Activated CD4-positive, alpha-beta T cell treated with anti-CD3 and anti-CD28 coated beads, Interleukin-2, amount 50 U/mL, for 48 hours (primary cell): ENCODE measurements at places on chromosomes 1 and 21.

- no peak for DNase-seq
Measured at GRCh38 chr1:178262120-178262500, 168.2 kb downstream of the RASAL2 start.

GRCh38 chr21:36113647-36114428 is 21.0 kb upstream of the CBR3 start:
- peak; percentile 67 for DNase-seq

- DNase-seq = no peak
Measured at GRCh38 chr21:35216996-35217395, 167.9 kb upstream of the RUNX1 start.

GRCh38 chr1:113905435-113905861 is 322 bp downstream of the DCLRE1B start:
- DNase-seq = peak; percentile 41

DNA sequence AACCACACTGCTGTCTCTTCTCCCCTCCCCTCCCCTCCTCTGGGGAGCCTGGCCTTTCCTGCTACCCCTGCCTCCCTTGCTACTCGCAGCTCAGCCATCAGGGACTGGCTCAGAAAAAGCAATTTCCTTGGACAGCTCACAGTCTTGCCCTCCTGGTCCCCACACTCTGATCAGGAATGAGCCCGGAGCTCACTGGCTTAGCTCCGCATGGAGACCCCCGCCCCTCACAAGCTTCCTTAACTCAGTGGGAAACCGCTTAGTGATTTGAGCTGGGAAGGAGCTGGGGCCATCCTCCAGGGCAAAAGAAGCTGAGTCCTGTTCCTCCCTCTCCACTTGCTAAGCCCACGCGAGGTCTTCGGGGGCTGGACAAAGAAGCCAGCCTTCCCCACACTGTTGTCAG is 70.3 kb upstream of the ACTL8 start:
- DNase-seq = no peak
